Uterus (tissue), 4 donors: ENCODE measurements at places on chromosomes 13 and 19. TPM values are rescaled to one million over a fixed set of nuclear protein-coding genes. Genes with fewer than 3 reads are reported as not detected.
A peak's percentile ranks its signal among the peaks of the same experiment; 100 is the strongest.

GRCh38 chr13:27622102-27622820 is 569 bp downstream of the POLR1D start:
- H3K36me3 ChIP-seq: no peaks in the 10 kb centered on the region
- no peaks in the 10 kb centered on the region for H3K27me3 ChIP-seq
- DNase-seq: no peak
- H3K27ac ChIP-seq: peak overlapping the region; percentile 95
- no peaks in the 10 kb centered on the region for H3K4me1 ChIP-seq
- peak overlapping the region; percentile 89 for H3K4me3 ChIP-seq

DNA sequence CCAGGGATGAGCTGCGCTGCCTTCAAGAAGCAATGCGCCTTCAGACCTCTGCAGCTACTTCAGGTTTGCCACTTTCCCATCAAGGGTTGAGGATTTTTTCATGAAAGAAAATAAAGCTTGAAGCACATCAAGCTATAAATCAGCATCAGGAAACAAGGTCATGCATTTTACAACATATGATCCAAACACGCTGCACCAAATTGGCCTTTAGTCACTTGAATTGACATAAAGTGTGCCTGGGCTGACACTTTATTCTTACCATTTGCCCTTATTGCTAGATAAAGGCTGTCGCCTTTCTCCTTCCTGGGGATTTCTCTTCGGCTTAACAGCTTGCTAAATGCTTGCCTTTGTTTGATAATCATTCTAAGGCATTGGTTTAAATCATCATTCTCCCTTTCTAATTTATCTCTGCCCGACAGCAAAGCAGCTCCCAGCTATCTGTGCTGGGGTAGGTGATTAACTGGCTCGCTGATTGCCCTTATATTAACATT is 87.7 kb downstream of the LHFPL6 start:
- DNase-seq: no peak
- no peaks in the 10 kb centered on the region for H3K27me3 ChIP-seq
- no peak overlapping the region for H3K27ac ChIP-seq
- no peaks in the 10 kb centered on the region for H3K36me3 ChIP-seq
- H3K4me3 ChIP-seq: no peak overlapping the region
- no peaks in the 10 kb centered on the region for H3K4me1 ChIP-seq

Gene CGB2
- not detected for total RNA-seq

Gene PVR
- 33.2 TPM for total RNA-seq

GRCh38 chr13:110194451-110194850 is 112.5 kb downstream of the COL4A1 start:
- H3K27me3 ChIP-seq: no peaks in the 10 kb centered on the region
- H3K4me1 ChIP-seq: no peaks in the 10 kb centered on the region
- no peak overlapping the region for H3K4me3 ChIP-seq
- H3K36me3 ChIP-seq: no peaks in the 10 kb centered on the region

DNA sequence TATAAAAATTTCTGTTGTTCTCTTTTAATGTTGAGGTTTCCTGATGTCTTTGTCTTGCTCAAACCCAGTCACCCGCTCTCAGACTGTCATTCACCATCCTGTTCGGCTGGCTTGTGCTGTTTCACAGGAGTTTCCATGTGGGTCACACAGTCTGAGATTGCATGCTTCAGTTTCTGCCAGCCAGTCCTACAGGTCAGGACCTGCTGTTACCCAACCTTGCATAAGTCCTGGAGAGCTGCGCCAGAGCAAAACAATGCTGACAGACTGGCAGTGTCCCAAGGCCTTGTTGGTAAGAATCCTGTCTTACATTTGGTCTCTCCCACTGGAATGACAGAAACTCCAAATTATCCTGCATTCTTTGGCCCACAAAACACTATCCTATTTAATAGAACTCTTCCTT is 340.0 kb upstream of the SLITRK5 start:
- H3K27ac ChIP-seq: no peak overlapping the region
- no peak for DNase-seq
- no peak overlapping the region for H3K4me3 ChIP-seq
- H3K27me3 ChIP-seq: no peaks in the 10 kb centered on the region
- H3K4me1 ChIP-seq: no peaks in the 10 kb centered on the region
- no peaks in the 10 kb centered on the region for H3K36me3 ChIP-seq

- no peak overlapping the region for H3K27ac ChIP-seq
- no peak overlapping the region for H3K4me3 ChIP-seq
- no peaks in the 10 kb centered on the region for H3K4me1 ChIP-seq
- no peak for DNase-seq
Measured at GRCh38 chr13:26012995-26013394, 38.8 kb downstream of the SHISA2 start.

- no peak overlapping the region for H3K4me3 ChIP-seq
- no peaks in the 10 kb centered on the region for H3K4me1 ChIP-seq
- no peaks in the 10 kb centered on the region for H3K36me3 ChIP-seq
- no peak for DNase-seq
Measured at GRCh38 chr19:50750010-50750409, 20.3 kb upstream of the GPR32 start.
